NCI-H1092 (cell line): ENCODE measurements at places on chromosomes 12 and 14.

- DNase-seq: no peak
These were observed 78.0 kb downstream of the DBX2 start for GRCh38 chr12:44972746-44973421.

DNA sequence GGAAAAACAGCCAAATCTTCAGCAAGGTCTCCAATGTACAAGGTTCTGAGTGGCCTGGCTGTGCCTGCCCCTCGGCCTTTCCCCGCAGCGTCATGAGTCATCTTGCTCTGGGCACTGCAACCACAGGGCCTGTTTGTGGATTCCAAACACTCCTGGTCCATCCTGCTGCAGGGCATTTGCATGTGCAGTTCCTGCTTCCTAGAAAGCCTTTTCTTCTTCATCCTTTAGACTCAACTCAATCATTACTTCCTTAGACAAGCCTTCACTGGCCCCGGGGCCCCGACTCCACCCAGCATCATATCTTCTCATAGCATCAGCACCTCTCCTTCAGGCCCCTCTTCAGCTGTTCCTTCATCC, 101.8 kb upstream of the EGLN3 start:
- DNase-seq: no peak

GRCh38 chr12:45670346-45671065, 59.0 kb upstream of the ARID2 start:
- DNase-seq: no peak

DNA sequence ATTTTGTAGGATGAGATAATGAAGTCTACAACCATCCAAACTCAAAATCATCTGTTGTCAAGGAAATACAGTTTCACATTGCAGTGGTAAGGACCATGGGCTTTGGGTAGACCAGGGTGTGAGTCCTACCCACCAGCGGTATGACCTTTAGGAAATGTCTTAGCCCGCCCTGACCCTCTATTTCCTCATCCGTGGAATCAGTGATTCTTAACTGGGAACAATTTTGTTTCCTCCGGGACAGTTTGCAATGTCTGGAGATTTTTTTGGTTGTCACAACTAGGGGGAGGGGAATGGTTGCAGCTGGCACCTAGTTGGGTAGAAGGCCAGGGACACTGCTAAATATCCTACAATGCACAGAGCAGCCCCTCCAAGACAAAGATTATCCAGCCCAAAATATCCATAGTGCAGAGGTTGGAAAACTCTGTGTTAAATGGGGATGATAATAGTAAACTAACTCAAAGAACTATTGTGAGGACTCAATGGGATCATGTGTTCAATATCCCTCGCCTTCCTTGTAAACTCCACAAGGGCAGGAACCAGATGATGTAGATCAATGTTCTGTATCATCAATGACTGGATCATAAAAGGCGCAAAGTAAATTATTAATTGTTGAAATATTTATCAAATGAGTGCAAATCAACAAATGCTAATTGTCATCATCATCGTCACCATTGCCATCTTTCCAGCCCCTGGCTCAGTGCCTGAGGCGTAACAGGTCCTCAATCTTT, 15.7 kb upstream of the IFT81 start:
- no peak for DNase-seq

- DNase-seq: no peak
These were observed 75.6 kb upstream of the TMEM132C start for GRCh38 chr12:128191380-128191779.

GRCh38 chr12:48775991-48776649, 12.8 kb downstream of the ADCY6 start:
- no peak for DNase-seq

DNA sequence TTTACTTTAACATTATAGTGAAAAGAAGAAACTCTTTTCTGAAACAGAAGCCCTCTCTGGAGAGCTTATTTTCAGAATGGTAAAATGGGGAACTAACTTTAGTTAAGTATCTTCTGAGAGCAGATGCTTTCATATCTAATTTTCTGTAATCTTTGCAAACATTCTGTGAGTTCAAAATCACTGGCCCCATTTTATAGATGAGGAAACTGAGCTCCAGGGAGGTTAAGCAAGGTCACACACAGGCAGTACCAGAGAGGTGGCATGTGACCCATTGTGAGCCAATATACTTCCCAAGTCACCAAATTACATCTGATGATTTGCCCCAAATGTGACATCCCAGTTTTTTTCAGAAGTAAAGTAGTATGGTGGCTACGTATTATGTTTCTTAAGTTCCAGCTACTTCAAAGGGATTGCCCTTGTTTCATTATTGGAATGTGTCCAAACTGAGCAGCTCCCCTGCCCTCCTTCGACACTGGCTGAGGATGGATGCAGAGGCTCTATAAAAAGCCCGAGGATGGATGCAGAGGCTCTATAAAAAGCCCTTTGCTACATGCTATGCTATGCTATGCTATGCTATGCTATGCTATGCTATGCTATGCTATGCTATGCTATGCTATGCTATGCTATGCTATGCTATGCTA, 36.2 kb upstream of the NUDT4 start:
- DNase-seq: no peak

GRCh38 chr14:31380106-31380505, 40.2 kb downstream of the HEATR5A start:
- DNase-seq: no peak

GRCh38 chr12:96886998-96887677, 19.9 kb upstream of the NEDD1 start:
- DNase-seq: no peak
